DMS79 treated with DMSO at 0.1 percent for 48 hours (cell line): ENCODE measurements at places on chromosomes 2 and 18.

DNA sequence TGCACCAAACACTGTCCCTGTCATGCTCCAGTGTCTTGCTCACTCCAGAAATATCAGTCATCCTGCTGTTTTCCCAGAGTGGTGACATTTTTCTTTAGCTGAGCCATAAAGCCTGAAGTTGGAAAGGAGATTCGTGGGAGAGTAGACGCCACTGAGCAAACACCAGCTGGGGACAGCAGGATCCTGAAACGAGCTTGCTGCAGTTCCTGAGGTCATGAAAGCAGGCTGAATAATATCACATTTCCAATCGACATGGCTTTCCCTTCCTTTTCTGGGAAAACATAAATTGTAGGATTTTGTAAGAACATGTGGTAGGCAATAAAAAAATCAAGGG lies 276.4 kb downstream of the CDCA7 start:
- no peak for DNase-seq

DNA sequence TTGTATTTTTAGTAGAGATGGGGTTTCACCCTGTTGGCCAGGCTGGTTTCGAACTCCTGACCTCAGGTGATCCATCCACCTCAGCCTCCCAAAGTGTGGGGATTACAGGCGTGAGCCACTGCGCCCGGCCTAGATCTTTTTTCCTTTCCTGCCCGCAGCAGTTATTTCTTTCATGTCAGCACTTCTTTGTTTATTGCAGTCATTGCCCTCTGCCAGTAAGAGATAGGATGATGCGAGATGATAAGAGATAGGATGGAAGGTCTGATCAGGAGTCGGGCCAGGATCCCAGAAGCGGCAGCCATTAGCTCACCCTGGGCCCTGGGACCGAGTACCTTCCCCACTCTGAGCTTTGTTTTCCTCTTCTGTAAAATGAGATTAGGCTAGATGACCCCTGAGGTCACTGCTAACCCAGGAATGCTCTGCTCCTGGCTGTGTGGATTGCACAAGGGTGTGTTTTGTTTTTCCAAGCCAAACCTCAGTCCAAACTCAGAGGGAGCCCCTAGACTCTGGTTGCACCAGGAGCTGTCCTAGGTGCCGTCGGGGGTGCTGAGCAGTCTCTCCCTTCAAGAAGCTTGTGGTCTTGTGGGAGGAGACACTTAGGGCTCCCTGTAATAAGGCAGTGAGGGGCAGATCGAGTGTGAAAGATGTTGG lies 63.3 kb downstream of the LPIN1 start:
- no peak for DNase-seq

DNA sequence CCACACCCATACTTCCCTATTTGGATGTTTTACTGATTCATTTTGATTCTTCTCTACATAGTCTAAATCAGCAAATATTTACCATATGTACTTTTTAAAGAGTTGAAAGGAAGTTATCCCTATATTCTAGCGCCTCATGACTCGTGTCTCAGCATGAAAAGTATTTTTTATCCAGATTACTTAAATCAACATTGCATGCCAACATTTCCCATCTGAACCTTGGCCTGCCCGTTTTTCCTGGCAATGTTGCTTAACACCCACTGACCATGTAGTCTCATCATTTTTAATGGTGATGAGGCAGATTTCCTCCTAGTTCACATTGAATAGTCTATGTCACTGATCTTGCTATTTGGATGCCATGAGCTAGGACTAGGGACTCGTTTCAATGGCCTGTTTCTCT lies 13.2 kb upstream of the SCYGR5 start:
- no peak for DNase-seq

GRCh38 chr2:127688405-127688804 lies 12.9 kb upstream of the SFT2D3 start:
- DNase-seq = no peak

- no peak for DNase-seq
Observed at GRCh38 chr2:121288454-121289231, 3.6 kb upstream of the TFCP2L1 start.

- no peak for DNase-seq
Observed at GRCh38 chr2:8251856-8252255, 430.0 kb upstream of the ID2 start.

- DNase-seq = no peak
Observed at GRCh38 chr18:4020026-4020425, 435.1 kb downstream of the DLGAP1 start.

GRCh38 chr18:59359576-59359952 lies 499 bp upstream of the LMAN1 start:
- no peak for DNase-seq

DNA sequence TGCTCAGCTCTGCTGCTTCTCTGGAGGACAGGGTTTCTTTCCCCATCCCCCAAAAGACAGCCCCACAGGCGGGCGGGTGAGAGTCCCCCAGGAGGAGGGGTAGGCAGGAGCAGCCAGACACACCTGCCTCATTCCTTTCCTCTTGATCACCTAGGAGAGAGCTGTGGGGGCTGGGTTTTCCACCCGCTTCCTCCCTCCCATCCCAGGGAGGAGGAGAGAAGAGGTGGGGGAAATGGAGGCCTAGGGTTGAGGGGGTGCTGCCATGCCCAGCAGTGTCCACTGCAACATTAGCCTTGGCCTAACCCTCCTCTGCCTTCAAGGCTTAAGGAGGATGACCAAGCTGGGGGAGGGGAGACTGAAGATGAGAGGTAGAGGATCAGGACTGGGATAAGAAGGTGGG lies 14.7 kb downstream of the WNT10A start:
- no peak for DNase-seq

DNA sequence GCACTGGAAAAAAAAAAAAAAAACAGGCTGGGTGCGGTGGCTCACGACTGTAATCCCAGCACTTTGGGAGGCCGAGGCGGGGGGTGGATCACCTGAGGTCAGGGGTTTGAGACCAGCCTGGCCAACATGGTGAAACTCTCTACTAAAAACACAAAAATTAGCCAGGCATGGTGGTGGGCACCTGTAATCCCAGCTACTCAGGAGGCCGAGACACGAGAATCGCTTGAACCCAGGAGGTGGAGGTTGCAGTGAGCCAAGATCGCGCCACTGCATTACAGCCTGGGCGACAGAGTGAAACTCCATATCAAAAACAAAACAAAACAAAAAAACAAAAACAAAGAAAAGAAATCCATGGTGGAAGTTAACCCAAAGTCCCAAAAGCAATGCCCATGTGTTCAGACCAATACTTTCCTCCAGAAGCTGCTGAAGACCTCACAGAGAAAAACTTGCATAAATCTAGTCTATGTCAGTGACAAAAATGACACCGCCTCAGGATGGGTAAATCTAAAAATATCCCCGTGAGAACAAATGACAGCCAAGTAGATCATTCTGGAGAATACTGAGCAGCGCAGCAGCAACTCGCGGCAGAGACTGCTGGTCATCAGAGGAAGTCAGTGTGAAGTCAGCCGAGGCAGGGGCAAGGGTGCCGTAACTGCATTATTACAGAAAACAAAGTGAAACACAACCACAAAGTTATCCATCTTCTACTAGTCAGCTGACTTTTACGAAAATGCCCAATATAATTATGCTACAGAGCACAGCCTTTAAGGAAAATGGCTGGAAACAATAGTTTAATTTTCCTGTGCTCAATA lies 41.0 kb downstream of the LPIN2 start:
- no peak for DNase-seq

DNA sequence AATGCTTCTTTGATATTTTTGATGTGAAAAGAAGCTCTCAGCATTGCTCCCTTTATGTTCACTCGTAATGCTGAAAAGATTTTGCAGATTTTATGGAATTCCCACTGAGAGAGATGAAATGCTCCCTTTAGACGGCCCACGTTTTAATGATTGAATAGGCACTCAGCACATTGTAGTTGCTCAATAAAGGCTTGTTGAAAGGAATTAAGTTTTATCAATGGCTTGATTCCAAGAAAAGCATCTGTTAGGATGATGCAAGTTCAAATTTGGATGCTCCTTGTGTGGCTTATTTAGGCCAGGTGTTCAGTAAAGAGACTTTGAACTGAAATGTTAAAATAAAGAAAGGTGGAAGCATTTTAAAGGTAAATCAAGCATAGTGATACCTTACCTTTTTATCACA lies 725.1 kb downstream of the EPHA4 start:
- no peak for DNase-seq

GRCh38 chr18:79755496-79756142 lies 42.1 kb upstream of the KCNG2 start:
- no peak for DNase-seq

DNA sequence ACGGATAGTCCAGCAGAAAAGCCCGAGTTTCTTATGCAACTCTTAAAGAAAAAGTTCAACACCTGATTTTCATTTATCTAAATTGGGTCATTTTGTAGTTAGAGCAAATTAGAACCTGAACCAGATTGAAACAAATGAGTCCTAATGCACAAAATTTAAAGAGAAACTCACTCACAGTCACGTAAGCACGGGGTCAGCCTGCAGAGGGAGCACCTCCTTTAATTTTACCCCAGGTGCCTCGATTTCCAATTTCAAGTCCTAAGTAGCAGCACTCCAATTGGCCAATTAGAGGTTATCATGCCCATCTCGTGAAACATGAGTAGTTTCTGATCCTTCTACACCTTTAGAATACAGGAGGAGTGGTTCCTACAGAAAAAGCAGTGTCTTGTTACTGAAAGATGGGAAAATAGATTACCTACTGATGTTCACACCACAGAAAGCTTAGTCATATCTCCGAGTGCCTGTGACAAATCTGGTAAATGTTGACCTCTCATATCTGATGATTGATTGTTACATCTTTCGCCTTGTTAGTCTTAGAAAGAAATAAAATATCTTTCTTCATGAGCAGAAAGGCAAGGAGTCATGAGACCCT lies 1929.8 kb upstream of the LRRTM1 start:
- no peak for DNase-seq

DNA sequence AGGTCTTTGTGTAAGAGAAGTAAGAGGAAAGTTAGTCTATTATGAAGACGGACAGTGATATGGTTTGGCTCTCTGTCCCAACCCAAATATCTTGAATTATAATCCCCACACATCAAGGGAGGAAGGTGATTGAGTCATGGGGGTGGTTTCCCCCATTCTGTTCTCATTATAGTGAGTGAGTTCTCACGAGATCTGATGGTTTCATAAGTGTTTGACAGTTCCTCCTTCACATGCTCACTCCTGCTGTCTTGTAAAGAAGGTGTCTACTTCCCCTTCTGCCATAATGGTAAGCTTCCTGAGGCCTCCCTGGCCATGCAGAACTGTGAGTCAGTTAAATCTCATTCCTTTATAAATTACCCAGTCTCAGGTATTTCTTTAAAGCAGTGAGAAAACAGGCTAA lies 67.6 kb downstream of the NEURL3 start:
- no peak for DNase-seq

DNA sequence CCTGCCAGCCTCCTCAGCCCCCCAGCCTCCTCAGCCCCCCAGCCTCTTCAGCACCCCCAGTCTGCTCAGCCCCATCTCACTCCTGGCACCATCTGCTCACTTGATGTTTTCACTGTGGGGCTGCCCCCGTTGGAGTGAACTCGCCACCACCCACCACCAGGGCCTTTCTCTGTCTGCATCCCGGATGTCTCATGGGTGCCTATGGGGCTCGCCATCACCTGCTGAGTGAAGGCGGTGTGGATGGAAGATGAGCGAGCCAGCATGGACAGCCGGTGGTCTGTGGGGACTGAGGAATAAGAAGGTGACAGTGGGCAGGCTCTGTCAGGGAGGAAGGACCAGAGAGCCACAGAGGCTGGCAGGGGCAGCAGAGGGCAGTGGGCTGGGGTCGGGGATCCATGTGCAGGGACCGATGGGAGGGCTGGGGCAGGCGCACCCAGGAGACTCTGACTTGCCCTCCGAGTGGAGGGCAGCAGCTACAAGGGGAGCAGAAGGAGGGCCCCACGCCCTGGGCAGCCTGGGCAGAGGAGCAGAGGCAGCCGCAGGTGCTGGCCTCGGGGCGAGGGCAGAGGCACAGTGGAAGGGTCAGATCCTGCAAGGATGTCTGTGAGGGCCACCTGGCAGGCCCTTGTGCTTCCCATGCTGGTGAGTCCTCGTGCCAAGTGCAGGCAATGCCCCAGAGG lies 74.7 kb upstream of the ODC1 start:
- no peak for DNase-seq

DNA sequence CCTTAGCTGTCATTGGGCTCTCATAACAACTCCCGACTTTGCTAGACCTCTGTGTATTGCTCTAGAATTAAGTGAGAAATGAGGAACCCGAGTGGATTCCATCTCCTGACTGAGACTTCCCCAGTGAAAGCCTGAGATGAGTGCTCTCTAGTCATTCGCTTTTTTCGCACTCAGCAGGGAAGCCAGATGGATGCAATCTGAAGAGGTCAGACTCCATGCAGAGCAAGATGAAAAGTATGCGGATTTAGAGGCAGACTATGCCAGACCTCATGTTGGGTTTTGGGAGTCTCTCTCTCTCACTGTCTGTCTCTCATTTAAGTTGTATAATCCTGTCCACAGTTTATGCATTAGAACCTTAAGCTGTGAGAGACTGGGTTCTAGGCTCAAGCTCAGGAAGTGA lies 88.6 kb downstream of the SLC5A7 start:
- no peak for DNase-seq

- no peak for DNase-seq
Observed at GRCh38 chr2:223166983-223167650, 115.1 kb downstream of the KCNE4 start.

DNA sequence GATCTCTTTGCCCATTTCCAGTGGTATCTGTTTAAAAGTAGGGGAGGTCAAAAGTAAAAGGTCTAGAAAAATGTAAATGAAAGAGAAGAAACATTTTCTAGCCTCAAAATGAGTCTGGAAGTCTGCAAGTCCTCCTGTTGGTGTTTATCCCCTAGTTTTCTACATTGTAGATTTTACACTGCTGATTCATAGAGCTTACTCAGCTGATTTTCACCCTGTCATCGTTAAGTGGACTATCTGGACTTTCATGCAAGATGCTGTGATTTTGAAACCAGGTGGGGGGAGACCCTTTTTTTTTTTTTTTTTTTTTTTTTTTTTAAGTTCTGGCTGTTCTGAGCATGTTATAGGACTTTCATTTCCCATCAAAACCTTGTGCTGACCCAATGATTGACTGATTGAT lies 10.3 kb downstream of the HOXD3 start:
- no peak for DNase-seq

GRCh38 chr2:15176604-15177003 lies 384.5 kb downstream of the NBAS start:
- DNase-seq = no peak

DNA sequence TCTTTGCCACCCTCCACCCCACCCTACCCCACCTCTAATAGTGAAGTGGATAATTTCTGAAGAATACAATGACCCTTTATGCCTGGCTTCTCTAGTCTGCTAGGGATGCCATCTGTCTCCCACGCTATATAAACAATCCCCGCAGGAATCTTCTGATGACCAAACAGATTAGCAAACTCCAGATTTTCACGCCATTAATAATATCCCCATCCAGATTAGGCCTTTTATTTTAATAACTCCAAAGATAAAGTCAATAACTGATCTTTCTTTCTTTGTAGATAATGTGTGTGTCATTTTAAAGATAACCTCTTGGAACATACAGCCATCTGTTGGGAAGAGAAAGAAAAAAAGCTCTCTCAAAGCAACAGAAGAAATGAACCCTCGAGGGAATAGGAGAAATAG lies 47.9 kb upstream of the CCDC150 start:
- peak; percentile 54 for DNase-seq

GRCh38 chr2:172177996-172178395 lies 75.3 kb upstream of the DLX2 start:
- no peak for DNase-seq
